ENCODE measurements at places on chromosomes 1 and 21. TPM values are rescaled to one million over a fixed set of nuclear protein-coding genes. Genes with fewer than 3 reads are reported as not detected.

The LCE2C gene
- not detected for total RNA-seq

The S100A16 gene
- 1.1 TPM for total RNA-seq

The TRIM58 gene
- total RNA-seq: 5.2 TPM

The BMP8A gene
- 0.37 TPM for total RNA-seq

GRCh38 chr1:182957902-182958395, 5.0 kb upstream of the SHCBP1L start:
- no peaks in the 10 kb centered on the region for H3K27me3 ChIP-seq
- H3K27ac ChIP-seq: no peak overlapping the region
- H3K4me3 ChIP-seq: no peak overlapping the region
- no peaks in the 10 kb centered on the region for H3K36me3 ChIP-seq

DNA sequence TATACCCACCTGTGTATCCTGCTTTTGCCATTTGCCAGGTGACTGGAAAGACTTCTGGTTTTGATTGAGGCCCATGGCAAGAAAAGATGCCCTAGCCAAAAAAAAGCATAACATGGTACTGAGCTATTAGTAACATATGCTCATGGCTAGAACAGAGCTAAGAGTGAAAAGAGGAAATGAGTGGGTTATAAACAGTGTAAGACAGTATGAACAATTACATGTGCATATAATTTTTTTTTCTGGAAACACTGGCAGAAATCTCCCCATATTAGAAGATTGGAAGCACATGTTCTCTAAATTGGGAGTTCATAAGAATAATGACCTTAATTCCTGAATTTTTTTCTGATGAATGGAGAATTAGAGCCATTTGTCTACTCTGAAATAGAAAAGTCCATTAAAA, 41.2 kb upstream of the PDC start:
- no peaks in the 10 kb centered on the region for H3K4me1 ChIP-seq
- H3K4me3 ChIP-seq: no peak overlapping the region
- no peaks in the 10 kb centered on the region for H3K36me3 ChIP-seq
- H3K27ac ChIP-seq: no peak overlapping the region

Measured in glutamatergic neuron (in vitro differentiated cells).